ENCODE measurements at places on chromosomes 12 and 14. TPM values are rescaled to one million over a fixed set of nuclear protein-coding genes. Genes with fewer than 3 reads are reported as not detected.

The CLBA1 gene
- total RNA-seq, result 7.3 TPM

The PRH2 gene
- total RNA-seq, result not detected

The VASH1 gene
- 3.7 TPM for total RNA-seq

The SAMD15 gene
- not detected for total RNA-seq

The ALX1 gene
- total RNA-seq, result 2.0 TPM

The TROAP gene
- 7.7 TPM for total RNA-seq

The PLEKHH1 gene
- total RNA-seq, result 30.6 TPM

The MSRB3 gene
- total RNA-seq, result 8.5 TPM

The BCL11B gene
- 53.1 TPM for total RNA-seq

The METTL3 gene
- total RNA-seq, result 45.7 TPM
